ENCODE measurements at places on chromosomes 3 and 15.

DNA sequence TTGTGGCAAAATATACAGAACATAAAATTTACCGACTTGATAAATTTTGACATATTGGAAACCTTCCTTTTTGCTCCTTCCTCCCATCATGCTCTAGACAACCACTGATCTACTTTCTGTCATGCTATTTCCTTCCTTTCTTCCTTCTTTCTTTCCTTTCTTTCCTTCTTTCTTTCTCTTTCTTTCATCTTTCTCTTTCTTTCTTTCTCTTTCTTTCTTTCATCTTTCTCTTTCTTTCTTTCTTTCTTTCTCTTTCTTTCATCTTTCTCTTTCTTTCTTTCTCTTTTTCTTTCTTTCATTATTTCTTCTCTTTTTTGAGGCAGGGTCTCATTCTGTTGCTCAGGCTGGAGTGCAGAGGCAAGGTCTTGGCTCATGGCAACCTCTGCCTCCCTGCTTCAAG lies 8.9 kb upstream of the TMEM45A start:
- DNase-seq = no peak

DNA sequence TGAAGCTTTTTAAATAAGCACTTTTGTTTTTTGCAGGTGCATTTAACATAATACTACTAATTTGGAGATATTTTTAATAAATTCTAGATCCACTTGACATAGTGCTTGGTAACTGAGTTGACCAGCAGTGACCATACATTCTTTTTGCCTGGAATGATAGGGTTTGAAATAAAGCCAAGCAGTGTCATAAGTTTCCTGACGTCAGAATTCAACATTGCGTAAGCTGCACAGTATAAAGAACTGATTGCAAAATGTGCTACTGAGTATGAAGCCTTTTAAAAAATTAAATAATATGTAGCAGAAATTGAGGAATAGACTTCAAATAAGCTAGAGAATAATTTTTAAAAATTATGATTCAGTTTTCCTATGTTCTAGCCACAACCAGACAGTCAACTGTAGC lies 454.6 kb upstream of the ARPP21 start:
- DNase-seq = no peak

GRCh38 chr15:47470983-47471382 lies 246.3 kb upstream of the SEMA6D start:
- no peak for DNase-seq

GRCh38 chr3:72444656-72445223 lies 403.5 kb downstream of the SHQ1 start:
- DNase-seq = no peak

DNA sequence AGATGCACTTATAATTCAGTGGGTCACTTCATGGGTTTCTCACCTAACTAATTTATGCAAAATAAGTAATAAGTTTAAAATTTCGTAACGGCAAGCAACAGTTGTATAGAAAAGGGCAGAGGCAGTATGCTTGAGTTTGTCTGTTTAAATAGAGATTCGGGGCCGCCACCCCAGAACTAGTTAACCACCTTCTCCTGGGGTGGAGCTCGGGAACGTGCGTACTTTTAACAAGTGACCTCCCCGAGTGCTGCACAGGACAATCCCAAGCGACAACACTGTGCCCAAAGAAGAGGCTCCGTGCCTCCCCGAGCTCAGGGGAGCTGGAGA lies 439 bp downstream of the SSR3 start:
- peak; percentile 31 for DNase-seq

DNA sequence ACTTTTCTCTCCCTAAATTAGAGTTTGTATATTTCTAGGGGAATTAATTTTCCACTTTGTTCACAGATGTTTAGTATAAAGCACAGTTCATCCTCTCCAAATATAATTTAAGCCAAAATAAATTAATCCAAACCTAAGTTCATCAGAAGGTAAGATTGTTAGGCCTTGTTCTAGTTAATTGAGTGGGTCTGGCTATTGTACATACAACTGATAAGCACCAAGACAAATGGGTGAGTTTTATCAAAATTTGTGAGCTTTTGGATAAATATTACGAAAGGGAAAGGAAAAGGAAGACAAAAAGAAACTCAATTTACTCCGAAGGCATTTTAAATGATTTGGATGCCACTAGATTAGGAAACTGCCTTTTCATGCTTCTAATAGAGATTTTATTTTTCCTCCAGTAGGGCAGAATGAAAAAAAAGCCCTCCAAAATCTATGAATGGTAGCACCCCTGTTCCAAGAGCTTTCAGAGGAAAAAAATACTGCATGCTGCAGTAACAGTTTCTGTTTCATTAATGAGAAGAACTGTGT lies 304.0 kb downstream of the ZNF385D start:
- DNase-seq = no peak

DNA sequence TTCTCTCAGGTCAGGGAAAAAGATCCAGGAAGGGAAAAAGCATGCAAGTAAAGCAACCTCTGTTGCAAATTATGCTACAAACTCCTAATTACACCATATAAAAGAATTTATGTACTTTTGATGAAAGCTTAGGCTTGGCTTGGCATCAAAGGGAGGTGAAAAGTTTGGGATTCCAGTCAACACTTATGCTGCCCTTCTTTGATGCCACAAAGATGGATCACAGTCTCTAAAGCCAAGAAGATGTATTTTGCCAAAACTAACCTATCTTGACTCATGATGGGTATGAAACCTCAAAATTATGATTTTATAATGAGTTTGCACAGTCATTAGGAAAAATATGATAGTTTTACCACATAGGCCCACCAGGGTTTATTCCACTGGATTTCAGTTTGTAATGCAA lies 101.0 kb upstream of the CCDC80 start:
- DNase-seq = no peak

- no peak for DNase-seq
Measured at GRCh38 chr3:72290859-72291638, 506.1 kb upstream of the PROK2 start.

DNA sequence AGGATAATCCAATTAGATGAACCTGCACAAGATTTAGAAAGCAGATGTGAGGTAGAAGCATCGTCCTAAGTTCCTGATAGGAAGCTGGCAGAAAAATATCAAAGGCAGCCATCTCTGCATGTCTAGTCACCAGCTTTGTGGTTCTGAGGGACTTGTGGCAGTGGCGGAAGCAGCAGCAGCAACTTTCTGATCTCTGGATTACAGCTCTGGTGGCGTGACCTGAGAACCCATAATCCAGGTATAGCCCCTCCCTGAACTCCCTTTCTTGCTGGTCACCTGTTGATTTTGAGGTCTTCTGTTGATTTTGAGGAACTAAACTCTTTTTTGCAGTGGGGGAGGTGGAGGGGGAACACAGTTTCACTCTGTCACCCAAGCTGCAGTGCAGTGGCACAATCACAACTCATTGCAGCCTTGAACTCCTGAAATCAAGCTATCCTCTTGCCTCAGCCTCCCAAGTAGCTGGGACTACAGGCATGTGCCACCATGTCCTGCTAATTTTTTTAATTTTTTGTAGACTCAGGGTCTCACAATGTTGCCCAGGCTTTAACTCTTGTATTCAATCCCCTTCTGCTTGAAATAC lies 7.9 kb downstream of the FSIP1 start:
- DNase-seq = no peak

DNA sequence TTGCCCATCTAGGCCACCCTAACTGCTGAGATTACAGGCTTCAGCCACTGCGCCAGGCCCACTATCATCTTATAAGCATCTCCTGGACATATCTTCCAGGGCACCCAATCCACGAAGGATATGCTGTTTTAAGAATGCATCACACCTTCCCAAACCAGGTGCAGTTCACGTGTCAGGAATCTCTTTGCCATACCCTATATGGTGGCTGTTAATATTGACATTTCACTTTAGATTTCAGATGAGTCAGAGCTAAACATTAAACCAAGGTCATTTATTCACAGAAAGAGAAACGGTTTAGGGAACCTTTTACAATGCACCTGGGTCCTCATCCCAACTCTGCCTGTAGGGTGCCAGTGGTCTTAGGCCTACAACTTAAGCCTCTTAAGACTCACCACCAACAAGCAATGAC lies 85.7 kb downstream of the TBL1XR1 start:
- DNase-seq = no peak

DNA sequence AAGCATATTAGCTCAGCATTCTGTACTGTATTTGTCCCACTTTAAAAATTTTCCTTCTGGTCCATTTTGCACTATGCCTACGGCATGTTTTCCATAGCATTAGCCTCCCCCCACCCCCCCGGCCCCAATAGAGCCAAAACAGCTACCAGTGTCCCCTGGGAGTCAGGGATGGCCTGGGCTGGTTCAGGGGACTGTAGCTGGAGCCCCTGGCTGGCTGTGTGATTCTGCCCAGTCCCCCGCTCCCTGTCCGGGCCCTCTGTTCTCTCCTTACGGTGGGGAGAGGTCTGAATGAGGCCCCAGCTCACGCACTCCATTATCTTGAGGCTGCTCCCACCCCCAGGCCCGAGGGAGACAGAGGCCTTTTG lies 70.1 kb downstream of the KLF15 start:
- no peak for DNase-seq

GRCh38 chr15:48595981-48596380 lies 49.5 kb downstream of the FBN1 start:
- no peak for DNase-seq

DNA sequence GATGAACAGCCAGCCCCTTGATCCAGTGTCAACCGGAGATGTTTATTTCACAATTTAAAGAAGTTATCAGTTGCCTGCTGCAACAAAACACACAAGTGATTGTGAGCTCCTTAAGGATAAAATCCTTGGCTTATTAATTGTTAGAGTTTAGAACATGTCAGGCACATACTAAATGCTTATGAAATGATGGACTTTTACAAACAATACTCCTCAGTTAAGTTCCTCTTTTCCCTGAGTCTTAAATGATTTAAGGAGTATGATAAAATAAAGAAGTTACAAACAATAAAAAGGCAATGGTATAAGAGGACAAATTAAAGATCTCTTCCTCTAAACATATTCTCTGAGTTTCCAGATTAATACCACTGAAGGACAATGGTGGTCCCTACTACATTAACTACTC lies 5.7 kb downstream of the GHSR start:
- no peak for DNase-seq

DNA sequence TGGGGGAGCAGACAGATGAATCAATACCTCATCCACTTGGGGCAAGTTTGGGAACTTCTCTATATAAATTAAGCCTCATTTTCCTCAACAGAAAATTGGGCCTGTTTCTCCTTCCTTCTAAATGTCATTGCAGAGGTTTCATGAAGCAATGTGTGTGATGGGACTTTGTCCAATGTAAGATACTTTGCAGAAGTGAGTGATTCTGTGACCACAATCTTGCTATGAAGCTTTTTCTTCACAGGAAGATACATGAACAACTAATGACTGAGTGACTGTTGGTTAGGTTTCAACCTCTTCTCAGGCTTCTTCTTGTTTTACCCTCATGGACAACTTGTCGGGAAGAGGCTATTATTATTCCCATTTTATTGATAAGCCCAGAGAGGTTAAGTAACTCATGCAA lies 11.0 kb downstream of the TMEM45A start:
- DNase-seq = no peak

DNA sequence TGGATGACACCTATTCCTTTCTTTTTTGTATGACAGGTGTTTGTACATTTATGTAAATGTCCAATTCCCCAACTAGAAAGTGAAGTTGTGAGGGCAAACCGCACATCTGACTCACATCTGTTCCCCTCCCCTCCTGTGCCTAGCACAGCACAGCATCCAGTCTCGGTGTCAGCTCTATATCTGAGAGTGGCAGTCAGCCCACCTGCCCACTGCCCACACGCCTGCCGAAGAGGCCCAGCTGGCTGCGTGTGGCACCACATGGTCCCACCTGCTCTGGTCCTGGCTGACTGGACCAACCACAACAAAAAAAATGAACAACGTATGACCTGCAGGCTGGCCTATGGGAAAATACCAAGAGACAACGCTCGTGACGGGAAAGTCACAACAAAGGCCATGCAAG lies 62.8 kb downstream of the XXYLT1 start:
- DNase-seq = no peak

DNA sequence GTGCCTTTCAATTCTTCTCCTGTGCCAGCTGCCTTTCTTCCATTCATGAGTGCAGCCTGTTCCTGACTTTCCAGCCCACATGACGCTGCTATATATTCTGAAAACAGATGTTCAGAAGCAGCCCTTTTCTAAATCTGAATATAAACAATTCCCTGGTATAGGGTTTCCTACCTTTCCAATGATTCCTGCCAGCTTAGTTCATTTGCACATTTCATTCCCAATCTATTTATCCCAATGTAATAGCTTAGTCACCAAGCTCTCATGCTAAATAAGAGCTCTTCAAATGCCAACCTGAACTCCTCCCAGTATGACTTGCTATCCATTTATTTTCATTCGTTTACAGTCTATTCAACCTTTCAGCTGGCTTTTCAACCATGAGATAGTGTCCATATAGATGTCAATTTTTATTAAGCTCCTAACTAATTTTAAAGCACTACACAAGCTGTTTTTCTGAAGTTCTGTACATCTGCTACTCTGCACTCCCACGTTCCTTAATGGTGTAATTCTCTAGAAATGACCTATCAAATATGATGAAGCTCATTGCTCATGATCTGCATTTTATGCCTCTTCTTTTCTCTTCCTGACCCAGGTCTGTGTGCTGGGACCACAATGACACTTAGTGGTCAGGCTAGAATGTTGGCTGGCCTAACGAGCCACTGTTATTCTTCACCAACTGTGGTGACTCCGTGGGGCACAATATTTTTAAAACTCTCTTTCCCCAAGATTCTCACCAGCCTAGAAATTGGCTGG lies 605.0 kb upstream of the TBL1XR1 start:
- no peak for DNase-seq

DNA sequence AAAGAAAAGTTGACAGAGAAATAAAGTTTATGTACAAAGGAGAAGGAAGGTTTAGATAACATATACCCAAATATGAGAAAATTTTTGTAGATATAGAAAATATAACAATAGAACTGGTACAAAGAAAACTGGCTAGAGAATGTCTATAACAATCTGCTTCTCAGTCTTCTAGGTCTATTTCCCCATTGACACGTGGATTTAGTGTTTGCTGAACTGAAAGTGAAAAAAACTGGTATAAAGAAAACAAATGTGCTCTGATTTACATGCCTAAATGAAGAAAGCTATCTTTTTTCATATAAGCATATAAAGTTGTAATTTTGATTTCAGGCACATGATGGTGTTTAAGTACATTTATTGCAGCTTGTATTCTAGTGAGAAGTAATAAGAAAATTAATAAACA lies 9.8 kb downstream of the KCNMB2 start:
- DNase-seq = no peak
